ENCODE measurements at places on chromosomes 11 and 22.

- DNase-seq, result no peak
Observed at GRCh38 chr22:44623771-44624510, 78.1 kb upstream of the PRR5 start.

DNA sequence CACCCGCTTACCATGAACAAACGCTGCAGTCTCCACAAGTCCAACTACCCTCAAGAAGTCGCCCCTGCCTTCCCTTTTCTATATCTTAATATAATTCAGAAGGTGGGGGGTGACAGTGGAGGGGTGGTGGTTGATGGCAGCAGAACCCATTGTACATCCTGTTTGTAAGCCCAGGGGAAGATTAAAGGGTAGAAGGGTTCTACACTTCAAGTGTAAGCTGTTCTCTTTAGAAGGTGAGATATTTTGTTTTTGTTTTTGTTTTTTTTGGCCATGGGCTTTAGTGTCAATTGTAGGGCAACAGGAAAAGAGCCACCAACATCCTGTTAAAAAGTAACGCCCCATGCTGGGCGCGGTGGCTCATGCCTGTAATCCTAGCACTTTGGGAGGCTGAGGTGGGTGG, 34.9 kb upstream of the RRAS2 start:
- DNase-seq, result no peak

DNA sequence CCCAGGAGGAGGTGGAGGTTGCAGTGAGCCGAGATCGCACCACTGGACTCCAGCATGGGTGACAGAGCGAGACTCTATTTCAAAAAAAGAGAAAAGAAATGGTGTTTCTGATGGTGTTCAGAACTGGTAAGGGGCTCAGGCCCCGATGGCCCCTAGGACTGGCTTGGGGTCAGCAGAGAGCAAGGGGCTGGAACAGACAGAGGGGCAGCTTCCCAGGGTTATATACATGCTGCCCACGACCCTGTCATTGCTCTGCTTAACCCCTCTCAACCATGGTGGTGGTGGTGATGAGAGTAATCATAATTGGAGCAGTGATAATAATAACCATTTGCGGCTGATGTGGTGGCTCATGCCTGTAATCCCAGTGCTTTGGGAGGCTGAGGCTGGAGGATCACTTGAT, 79.4 kb downstream of the CEP164 start:
- no peak for DNase-seq

DNA sequence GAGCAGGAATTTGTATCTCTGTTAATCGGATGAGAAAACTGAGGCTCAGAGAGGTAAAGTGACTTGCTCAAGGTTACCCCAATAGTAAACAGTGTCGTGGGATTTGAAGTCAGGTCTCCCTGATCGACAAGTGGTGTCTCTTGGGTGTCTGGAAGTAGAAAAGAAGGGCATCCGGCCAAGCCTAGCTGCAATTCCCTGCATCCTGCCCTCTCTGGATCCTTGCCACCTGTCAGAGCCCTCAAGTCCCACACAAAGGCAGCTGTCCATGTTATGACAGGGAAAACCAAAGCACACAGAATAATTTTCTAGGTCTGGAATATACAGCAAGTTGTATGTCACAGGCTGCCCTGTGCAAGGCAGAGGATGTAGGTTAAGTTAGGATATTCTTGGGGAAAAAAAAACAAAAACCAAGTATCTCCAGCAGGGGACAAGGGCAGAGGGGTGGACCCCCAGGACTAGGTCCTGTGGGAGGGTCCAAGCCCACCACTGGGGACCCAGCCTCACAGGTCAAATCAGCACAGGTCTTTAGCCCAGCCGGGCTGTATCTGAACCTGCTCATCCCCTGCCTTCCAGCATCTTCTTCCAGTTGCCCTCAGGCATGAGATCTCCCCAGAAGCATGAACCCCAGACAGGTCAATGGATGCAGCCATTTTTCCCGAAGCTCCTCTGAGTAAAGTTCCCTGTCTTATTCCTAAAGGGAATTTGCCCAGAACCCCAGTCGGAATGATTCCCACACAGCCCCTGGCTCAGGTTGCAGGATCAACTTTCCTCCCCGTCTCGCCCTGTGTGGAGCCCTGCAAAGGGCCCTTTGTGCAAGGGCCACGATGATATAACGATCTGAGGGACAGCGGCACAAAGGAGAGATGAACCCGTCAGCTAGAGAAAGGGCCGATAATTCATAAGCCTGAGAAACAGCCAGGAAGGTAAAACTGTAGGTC, 15.0 kb downstream of the USH1C start:
- DNase-seq, result no peak

DNA sequence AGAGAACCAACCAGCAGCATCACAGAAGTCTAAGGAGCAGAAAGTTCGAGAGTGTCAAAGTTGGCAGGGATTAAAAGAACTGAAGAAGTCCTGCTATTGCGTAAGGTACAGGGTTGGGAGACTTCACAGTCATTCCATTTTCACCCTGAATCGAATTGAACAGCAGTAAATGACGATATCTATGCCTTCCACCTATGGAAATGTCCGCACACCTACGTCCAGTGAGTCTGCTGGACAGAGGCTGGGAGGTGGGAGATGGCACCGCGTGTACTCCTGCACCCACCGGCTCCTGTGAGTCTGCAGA, 116.7 kb downstream of the MICAL3 start:
- no peak for DNase-seq
